ENCODE measurements at places on chromosomes 7 and 10. TPM values are rescaled to one million over a fixed set of nuclear protein-coding genes. Genes with fewer than 3 reads are reported as not detected.

TDRD1 gene
- 0.05 TPM for polyA plus RNA-seq

AFAP1L2 gene
- 39.1 TPM for polyA plus RNA-seq

UTF1 gene
- polyA plus RNA-seq = not detected

NME8 gene
- polyA plus RNA-seq = not detected
